ENCODE measurements at places on chromosomes 4 and X.
A peak's percentile ranks its signal among the peaks of the same experiment; 100 is the strongest.

DNA sequence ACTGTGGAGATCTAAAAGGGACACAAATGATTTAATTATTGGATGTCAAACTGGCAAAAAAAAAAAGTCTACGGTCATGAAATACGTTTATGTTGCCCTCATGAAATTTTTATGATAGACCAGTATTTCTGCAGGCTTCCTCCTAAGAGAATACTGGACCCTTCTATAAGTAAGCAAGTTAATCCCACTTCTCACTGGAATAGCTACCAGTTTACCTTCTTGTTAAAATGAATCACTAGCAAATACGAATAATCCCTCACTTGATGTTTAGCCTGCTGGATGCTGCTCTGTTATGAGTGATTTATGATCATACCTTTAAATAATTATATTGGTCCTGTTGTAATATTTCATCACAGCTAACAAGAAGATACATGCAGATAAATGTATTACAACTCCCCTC lies 39.6 kb upstream of the GRID2 start:
- DNase-seq: no peak

GRCh38 chr4:122749704-122750454 lies 17.4 kb downstream of the BBS12 start:
- DNase-seq: no peak

DNA sequence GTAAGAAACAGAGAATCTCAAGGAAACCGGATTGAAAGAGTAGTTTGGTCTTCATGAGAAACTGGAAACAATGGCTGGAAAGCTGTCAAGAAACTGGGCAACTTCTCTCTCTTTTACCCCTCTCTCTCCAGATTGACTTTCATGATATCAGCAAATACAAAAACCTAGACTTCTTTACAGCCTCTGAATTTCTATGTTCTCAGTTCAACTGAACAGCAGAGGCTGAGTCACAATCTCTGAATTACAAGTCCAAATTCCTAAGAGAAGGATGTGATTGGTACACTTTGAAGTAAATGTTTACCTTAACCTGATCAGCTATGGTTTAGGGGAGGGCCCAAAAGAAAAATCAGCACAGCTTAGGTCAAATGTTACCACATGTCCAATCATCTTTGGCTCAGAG lies 974.9 kb downstream of the RPA4 start:
- no peak for DNase-seq

DNA sequence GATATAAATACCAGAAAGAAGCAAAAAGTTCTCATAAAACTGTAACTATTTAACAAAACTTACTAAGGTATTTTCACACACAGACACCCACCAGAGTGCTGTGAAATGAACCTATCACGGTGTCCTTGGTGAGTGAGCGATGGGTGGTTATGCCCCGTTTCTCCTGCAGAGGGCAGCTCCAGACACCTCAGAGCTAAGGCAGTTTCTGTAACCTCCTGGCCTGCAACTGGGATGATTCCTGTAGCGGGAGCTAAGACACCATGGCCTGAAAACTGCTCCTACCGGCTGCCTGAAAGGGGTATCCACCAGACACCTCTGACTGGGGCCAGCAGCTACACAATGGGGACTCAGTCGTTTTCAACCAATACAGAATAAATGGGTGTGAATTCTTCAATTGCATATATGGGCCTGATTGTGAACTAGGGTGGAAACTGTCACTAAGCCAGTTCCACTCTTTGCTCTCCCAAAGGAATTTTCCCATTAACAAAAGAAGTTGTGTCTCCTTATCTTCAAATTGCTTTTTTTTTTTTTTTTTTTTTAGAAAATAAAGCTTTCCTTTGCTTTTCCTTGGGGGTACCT lies 2375.8 kb upstream of the TENM3 start:
- peak; percentile 60 for DNase-seq

GRCh38 chr4:38189445-38189844 lies 229.2 kb downstream of the PTTG2 start:
- no peak for DNase-seq

DNA sequence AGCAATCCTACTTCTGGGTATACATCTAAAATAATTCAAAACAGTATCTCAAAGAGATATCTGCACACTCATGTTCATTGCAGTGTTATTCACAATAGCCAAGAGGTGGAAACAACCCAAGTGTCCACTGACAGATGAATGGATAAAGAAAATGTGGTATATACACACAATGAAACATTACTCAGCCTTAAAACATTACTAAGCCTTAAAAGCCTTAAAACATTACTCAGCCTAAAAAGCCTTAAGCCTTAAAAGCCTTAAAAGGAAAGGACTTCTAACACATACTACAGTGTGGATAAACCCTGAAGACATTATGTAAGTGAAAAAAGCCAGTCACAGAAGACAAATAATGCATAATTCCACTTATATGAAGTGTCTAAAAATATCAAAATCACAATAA lies 40.3 kb upstream of the TFDP3 start:
- DNase-seq: no peak

- no peak for DNase-seq
Observed at GRCh38 chrX:130091980-130092522, 18.2 kb downstream of the ELF4 start.

- DNase-seq: no peak
Observed at GRCh38 chr4:4328840-4329239, 38.8 kb downstream of the ZBTB49 start.

DNA sequence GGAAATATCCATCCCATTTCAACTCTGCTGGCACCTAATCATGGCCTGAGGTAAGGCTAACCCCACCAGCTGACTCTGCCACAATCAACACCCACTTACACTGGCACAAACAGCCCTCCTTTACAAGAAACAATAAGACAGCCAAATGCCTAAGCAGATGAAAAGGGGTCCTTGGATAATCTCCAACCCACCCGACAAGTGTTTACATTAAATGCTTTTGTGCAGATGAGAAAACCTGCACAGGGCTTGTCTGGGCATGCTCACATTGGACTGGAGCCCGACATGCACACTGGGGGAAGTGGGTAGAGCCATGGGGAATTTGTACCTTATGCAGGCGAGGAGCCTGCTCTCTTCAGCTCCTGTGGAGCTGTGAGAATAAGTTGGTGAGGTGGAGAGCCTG lies 138.9 kb upstream of the ITM2A start:
- DNase-seq: no peak

GRCh38 chr4:75841641-75842520 lies 60.4 kb downstream of the PPEF2 start:
- no peak for DNase-seq

DNA sequence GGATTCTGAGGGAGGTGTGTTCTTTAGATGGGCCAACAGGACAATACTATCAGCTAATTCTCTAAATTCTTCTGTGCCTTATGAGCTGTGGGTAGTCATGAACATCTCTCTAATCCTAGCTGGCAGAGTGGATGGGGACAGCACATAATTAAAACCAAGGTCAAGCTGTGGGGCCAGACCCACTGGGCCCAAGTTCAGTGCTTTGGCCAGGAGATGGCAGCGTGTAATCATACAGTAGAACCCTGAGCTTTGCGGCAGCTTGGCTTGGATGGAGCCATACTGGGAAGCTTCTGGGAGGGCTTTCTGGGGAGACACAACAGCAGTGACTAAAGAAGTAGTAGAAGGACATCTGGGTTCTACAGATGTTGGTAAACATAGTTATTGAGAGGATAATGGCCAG lies 140.3 kb upstream of the CXCL13 start:
- no peak for DNase-seq

DNA sequence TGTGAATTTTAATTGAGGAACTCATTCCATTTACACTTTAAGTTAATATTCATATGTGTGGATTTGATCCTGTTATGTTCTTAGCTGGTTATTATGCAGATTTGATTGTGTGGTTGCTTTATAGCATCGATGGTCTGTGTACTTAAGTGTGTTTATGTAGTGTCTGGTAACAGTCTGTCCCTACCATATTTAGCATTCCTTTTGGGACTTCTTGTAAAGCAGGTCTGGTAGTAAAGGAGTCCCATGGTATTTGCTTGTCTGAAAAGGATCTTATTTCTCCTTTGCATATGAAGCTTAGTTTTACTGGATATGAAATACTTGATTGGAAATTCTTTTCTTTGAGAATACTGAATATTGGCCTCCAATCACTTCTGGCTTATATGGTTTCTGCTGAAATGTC lies 76.6 kb downstream of the KLF8 start:
- DNase-seq: no peak

GRCh38 chrX:23844502-23845138 lies 61.6 kb downstream of the SAT1 start:
- peak; percentile 28 for DNase-seq

- DNase-seq: peak; percentile 21
Observed at GRCh38 chrX:102712216-102712966, at the start of gene GPRASP2. TSS of gene GPRASP2 (plus strand) at chrX:102712448. CDS start at chrX:102714870, 2,422 bp downstream.

GRCh38 chr4:38831653-38832052 lies 25.0 kb downstream of the TLR6 start:
- no peak for DNase-seq

DNA sequence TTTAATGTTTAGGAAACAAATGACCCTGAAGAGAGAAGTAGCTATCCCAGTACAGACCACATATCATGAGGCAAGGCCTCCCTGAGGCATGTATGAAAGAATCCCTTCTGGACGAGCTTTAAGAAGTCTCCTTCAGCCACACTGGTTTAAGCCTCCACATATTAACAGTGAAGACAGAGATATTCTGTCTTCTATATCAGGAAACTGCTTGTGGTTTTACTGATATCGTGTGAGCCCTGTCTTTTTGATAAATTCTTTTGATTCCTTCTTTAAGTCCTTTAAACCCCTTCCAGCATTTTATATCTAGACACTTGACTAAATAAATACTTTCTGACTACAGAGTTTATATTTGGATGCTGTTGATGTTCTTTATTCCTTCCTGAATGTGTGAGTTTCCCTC lies 45.9 kb upstream of the GPC4 start:
- no peak for DNase-seq
